ENCODE measurements at places on chromosomes 1 and 21.

DNA sequence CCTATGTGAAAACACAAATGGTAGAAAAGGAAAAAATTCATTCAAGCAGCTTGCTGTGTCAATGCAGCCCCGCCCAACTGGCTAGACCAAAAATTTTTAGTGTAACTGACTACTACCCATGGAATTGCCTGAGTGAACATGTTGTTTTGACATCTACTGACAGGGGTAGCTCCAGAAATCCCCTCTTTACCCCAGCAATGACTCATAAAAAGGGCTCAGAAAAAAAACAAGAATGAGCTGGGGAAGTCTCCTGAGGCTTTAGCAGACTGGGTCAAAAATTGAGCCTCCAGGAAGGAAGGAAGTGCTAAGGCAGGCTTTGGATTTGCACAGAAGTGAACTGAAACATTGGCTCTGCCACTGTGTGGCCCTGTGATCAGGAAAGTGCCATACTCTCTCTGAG is 24.4 kb upstream of the FGGY start:
- DNase-seq = peak; percentile 80

DNA sequence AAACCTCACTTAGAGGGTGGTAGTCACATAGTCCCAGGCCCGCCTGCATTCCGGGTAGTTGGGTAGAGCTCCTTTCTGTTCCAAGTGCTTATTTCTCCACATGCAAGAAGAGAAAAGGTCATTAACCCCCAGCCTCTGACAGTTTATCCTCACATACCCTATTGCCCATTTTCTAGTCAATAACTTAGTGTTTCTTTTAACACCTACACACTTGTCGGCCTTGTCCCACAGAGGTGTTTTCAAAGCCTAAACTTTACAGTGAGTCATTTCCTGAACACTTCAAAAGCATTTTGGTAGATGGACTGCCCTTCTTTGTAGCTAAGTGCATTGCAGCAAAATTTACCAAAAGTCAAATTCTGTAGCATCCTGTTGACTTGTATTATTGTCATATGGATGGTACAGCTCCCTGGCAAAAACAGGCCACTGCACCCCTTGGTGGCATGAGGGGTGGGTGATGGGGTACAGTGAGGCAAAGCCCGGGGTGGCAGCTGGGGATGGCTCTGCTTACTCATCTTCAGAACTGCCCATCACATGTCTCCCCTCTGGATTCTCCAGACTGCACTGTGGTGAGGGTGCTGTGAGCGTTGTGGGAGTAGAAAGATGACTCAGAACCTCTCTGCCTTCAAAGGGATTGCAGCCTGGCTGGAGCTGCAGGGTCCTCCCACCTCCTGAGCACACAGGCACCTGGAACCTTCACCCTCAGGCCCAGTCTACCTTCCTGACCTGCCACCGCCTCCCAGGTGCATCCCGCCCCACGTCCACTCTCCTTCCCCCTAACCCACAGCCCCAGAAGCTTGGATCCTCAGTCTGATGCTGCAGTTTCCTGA is 45.8 kb upstream of the DMRTB1 start:
- DNase-seq = peak; percentile 74

DNA sequence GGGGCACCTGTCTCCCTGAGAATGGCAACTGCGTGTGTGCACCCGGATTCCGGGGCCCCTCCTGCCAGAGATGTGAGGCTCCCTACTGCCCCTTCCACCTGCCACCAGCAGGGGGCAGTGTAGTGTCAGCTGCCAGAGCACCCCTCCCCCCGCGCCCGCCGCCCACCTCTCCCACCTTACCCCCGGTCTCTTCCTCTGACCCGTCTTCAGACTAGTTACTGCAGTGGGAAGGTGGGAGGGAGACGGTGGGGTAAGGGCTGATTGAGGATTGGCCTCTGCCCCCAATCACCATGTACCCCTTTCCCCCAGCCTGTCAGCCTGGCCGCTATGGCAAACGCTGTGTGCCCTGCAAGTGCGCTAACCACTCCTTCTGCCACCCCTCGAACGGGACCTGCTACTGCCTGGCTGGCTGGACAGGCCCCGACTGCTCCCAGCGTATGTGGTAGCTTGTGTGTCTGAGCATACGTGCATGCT is 10.1 kb upstream of the LRRC71 start:
- DNase-seq = no peak

- DNase-seq = no peak
Measured at GRCh38 chr21:42734323-42734971, 81.0 kb downstream of the PDE9A start.

DNA sequence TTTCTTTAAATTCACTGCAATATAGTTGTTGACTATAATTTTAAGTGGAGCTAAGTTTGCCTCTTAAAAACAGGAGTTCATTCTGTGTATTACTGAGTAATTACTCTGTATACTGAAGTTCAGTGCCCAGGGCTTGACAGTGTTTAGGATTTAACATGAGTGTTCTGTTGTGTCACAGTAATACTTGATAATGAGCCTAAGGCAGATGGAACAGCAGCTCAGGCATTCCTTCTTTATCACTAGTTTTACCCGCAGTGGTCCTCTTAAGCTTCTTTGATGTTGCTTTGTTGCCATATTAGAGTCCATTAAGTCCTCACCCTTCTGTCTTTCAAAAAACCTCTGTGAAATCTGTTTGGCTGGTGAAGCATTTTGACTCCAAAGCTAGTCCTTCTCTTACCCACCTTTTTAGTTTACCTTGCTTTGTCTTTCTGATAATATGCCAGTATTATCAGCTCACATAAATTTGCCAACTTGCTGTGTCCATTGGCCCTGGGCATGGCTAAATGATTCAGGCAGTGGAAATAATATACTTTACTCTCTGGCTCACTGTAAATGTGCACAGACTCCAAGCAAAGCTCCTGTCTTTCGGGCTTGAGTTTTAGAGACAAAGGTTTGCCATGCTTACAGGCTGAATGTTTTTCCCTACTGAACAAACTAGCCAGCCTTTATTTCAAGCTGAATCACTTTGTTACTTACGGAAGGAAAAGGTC is 17.7 kb downstream of the HIPK1 start:
- DNase-seq = no peak

DNA sequence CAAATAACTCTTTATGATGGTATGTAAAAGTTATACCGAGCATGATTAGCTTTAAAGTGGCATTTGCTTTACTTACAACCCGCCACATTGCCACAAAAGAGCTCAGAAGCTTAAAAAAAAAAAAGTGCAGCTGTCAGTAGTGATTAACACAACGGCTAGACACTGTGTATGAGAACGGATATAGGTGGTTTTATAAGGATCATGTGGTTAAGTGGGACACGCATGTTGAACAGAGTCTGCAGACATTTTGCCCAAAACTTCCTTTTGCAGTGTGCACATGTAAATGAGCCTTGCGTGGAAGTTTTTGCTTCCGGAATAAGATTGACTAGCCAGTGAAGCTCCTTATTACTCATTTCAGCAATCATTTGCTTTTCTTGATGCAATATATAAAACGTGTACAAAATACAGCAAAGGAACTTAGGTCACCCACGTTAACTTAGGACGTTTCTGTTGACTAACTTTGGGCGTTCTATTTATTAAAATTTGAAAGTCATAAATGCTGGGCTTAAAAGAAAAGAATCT is 58.7 kb upstream of the RGS1 start:
- DNase-seq = peak; percentile 50

- peak; percentile 86 for DNase-seq
Measured at GRCh38 chr1:177274687-177275211, 104.0 kb downstream of the BRINP2 start.

DNA sequence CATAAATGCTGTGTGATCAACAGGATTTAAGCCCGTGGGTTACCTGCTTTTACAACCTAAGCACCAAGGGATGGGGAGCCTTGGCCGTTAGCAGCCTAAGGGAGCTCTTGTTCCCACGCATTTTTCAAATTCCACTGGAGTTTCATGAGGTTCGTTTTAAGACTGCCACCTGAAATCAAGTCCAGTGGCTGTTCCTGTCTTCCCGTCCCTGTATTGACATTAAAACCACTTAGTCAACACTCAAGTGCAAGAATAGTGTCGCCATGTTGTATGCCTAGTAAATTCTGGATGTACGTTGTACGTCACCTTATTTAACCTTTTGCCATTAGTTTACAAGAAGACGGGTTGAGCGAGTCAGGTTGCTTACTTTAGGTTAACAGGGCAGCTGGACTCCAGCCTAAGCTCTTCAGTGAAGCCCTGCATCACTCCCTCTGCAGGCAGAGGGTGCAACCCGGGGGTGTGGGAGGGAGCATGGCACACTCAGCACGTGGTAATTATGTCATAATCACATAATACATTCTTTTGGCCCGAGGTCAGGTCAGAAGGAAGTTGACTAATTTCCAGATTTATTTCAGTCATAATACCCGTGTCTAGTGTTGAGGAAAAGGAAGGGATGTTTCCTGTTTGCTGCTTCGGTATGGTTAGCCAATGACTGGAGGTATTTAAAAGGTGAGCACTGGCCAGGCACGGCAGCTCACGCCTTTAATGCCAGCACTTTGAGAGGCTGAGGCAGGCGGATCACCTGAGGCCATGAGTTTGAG is 42.5 kb downstream of the CNST start:
- peak; percentile 89 for DNase-seq

- DNase-seq = no peak
Measured at GRCh38 chr1:31725777-31726535, 22.1 kb upstream of the COL16A1 start.

DNA sequence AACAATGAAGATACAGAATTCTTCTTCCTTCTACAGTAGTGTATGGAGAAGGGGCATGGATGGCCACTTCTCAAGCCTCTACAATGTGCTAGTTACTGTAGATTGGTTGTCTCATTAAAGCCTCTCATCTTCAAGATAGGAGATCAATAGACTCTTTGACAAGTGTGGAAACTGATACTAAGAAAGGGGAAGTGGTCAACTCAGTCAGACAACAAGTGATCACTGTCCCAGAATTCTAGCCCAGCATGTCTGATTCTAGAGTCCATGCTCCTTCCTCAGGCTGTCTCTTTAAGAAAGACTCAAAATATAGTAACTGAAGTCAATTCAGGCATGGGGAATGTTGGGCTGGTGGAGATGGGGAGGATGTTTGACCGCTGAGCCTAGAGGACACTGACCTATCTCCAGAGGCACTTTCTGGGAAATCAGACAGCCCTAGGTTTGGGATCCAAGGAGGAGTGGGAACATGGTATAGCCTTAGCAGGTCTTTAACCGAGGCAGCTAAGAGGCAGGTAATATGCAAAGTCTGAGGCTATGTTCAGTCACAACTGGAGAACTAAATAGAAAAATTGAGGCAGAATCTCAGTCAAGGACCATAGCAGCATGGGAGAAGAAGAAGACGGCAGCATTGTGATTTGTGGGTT is 39.3 kb upstream of the EYA3 start:
- no peak for DNase-seq

GRCh38 chr1:37485902-37486679 is 11.7 kb downstream of the ZC3H12A start:
- DNase-seq = no peak

GRCh38 chr1:116232989-116233514 is 121.9 kb downstream of the MAB21L3 start:
- no peak for DNase-seq

- DNase-seq = peak; percentile 34
Measured at GRCh38 chr1:201885531-201886075, 3.1 kb upstream of the SHISA4 start.

- no peak for DNase-seq
Measured at GRCh38 chr1:110548381-110548780, 29.4 kb upstream of the KCNA10 start.

GRCh38 chr1:94416901-94417727 is 1.1 kb upstream of the ABCD3 start:
- DNase-seq = peak; percentile 73

DNA sequence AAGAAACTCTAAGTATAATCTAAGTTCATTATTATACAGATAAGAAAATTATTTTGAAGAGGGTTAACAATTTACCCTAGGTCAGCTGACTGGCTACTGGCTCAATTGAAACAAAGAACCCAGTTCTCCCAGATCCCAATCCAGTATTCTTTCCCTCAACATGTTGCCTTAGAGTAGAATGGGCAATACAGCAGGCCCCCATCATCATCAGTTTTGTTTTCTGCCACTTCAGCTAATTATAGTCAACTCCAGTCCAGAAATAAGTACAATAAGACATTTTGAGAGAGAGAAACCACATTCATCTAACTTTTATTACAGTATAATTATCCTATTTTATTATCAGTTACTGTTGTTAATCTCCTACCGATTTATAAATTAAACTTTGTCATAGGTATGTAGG is 241.2 kb downstream of the ASTN1 start:
- DNase-seq = no peak

- no peak for DNase-seq
Measured at GRCh38 chr1:147509786-147510395, 31.4 kb upstream of the BCL9 start.

DNA sequence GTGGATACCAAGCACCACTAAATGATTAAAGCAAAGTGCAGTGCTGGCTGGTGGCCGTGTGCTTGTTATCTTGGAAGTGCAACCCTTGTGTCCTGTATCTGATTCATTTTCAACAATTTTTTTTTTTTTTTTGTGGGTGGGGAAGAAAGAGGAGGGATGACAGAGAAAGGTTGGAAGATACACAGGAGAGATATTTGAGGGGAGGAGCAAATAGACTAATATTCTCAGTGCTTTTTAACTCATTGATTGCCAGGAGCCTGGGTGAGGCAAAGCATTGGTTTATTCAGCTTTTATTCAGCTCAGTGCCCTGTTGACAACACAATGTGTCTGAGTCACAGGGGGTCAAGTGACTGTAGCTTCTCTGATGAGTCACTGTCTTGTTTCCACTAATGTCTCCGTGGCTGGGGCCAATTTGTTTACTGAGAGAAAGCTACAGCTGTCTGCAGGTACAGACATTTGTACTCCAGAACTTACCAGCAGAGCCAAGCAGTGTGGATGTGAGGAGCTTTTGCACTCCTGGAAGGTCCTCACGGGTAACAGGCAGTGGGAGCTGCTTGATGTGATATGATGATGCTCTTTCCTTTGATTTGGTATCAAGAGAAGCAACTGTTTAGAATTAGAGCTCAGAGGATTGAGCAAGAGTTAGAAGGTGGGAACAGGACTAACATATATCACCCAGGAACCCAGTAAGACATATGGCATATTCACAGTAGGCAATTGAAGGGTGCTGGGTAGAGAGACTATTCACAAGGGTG is 23.6 kb upstream of the DNM3 start:
- peak; percentile 72 for DNase-seq

GRCh38 chr1:233933339-233933738 is 28.9 kb downstream of the SLC35F3 start:
- DNase-seq = no peak

GRCh38 chr1:43705982-43706597 is 1.2 kb upstream of the ST3GAL3 start:
- no peak for DNase-seq

DNA sequence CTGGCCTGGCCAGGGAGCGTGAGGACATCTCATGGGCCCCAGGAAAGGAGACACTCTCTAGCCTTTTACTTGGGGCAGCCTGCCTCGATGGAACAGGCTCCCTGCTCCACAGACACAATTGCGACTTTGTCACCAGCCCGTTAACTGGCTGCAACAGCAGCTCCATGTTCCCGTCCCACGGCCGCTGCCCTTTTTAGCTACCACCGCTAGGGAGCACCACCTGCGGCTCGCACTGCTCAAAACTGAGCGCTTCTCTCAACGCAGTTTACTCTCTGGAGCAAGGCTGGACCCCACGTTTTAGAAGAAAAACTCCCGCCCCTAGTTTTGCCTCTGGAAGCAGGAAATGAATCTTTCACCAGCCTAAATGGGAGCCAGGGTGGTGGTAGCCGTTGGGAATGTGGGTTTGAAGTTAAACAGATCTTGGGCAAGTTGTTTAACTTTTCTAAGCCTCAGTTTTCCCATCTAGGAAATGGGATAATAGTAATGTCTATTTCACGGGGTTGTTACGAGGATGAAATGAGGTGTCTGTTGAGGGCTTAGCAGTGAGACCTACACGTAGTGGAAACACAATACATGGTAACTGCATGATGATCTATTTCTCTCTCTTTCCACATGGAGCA is 3.5 kb upstream of the LRRC38 start:
- DNase-seq = no peak

- DNase-seq = no peak
Measured at GRCh38 chr1:6465461-6466005, 440 bp downstream of the TNFRSF25 start.

Measured in fibroblast of skin of right quadriceps (primary cell).